Activated CD4-positive, alpha-beta memory T cell treated with anti-CD3 and anti-CD28 coated beads for 36 hours (primary cell): ENCODE measurements at places on chromosomes 7 and 10.

DNA sequence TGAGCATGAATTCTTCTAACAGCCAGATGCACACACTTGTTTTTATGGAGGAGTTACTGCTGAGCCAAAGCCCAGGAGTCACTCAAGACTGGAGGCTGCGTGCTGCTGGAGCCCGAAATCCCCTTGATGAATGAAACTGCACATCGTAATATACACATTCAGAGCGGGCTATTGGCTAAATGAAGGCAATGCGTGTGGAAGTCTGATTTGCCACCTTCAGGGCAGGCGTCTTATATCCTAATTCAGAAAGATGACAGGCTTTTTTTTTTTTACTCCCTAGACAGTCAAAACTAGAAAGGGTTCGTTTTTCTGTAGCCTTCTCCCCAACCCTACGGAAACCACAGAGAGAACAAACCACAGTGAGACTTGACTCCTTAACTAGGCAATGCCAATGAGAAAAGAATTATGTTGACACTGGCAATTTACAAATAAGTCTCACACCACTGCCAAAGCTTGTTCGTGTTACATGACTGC is 227.2 kb upstream of the KLF14 start:
- peak; percentile 93 for DNase-seq

- DNase-seq = peak; percentile 66
Measured at GRCh38 chr7:3673524-3673923, 372.5 kb downstream of the SDK1 start.

DNA sequence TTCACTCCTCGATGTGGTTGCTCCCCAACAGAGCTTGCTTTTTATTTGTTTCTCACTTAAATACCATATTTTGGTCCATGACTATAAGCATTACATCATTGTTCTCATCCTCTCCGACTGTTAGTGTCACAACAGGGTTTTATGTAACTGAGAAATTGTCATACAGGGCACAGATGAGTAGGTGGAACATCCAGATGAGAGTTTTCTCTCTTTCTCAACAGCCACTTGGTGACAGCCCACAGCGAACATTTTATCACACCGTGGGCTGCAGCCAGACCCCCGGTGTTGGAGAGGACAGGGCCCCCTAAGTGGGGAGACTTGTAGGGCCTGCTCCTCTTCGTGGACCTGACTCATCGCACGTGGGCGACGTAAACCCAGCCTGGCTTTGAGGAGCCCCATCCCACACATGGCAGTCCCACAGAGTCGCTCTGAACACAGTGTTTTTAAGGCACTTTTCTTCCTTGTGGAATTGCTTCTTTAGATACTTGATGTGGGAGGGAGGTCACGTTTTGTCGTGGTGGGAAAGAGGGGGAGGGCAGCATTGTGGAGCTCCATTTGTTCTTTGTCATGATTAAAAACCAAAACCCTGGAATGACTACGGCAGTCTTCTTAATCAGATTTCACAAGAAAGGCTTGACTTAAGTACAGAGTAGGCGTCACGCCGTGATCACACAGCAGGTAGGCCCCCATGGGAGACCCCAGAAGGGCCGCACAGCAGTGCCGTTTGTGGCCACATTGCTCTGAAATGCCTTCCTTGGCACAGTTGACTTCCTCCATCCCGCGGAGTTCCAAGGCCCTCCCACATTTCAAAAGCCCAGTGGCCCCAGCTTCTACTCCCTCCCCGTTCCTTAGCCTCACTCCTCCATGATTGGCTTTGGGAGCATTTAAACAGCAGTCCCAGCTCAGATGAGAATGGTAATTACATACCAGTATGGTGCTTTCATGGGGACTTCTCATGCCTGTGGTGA is 220.6 kb downstream of the CCDC3 start:
- peak; percentile 75 for DNase-seq

DNA sequence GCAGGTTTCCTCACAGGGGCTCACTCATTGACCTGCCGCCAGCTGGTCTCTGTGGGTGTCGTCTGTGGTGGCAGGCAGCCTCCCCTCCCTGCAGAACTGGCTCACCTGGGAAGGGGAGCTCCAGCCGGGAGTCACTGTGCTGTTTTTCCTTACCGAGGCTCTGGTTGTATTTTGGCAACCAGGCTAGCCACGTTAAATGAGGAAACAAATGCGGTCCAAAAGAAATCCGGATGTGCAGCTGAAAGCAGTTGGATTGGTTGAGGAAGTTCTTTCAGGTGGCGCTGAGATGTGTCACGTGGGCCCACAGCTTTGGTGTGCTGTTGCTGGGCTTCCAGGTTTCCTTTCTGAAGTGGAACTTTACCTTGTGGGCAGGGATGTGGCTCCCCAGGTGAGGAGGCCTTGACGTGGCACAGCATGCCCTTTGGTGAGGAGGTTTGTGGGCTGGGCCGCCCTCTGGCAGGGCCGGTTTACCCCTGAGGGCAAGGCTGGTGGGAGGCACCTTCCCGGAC is 14.2 kb downstream of the MTURN start:
- DNase-seq = peak; percentile 51

DNA sequence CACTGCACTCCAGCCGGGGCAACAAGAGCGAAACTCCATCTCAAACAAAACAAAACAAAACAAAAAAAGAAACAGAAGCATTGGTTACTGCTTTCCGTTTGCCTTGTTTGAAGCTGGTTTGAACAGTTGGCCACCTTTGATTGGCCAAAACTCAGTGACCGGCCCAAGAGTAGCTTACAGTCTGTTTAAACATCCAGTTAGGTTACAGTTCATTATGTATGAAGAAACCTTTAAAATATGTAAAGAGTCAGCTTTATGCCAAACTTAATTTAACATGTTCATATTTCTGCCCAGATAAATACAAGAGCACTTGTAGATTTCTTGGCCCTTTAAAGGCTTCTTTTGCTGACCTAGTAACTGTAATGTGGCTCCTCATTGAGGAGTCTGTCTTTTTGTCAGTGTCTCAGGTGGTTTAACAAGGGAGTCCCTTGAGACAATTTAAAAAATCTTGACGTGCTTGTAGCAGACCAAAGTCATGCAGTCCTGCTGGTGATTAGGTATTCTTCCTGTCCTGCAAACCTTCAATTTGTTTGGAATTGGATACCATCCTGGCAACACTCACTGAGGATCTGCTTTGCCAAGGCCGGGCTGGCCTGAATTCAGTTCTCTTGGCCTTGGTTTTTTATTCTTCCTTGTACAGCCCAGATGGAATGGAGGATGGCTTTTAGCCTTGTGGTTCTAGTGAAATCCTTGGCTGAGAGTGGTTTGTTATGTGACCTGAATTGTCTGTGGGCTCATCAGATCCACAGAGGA is 128.9 kb downstream of the PLXDC2 start:
- no peak for DNase-seq

- no peak for DNase-seq
Measured at GRCh38 chr10:81957976-81958375, 83.0 kb downstream of the NRG3 start.

DNA sequence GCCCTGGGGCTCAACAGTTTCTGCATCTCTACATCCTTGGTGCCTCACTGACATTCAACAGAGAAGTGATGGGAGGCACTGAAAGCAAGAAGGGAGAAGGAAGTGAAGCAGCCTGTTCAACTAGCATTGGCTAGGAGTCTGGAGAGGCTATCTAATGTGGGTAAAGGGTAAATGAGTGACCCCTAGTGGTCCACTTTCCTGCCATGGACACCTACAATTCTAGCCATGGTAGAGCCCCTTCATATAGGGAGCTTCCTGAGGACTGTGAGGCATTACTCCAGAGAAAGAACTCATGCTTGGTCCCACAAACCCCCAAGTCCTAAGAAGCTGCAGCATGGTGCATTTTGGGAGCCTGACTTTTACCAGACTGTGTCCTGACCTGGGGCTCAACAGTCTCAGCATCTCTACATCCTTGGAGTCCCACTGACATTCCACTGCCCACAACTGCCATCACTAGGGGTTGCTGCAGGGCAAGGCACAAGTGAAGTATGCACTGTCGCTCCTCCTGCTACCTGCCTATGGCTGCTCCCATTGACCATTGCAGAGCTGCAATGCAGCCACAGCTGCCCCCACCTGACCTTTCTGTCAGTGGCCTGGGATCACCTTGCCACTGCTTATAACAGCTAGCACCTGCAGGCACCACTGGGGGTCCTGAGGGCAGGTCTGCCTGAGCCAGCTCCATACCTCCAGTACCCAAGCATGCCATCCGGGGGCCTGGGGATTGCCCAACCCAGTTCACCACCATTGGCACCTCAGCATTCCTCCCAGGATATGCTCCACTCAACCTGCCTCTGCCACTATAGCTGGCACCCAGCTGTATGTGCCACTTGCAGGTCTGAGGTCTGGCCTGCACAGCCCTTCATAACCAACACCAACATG is 44.1 kb upstream of the CDK6 start:
- DNase-seq = peak; percentile 44

- no peak for DNase-seq
Measured at GRCh38 chr10:132405463-132405991, 8.5 kb downstream of the PWWP2B start.

- DNase-seq = no peak
Measured at GRCh38 chr10:114206902-114207301, 27.7 kb downstream of the TDRD1 start.

DNA sequence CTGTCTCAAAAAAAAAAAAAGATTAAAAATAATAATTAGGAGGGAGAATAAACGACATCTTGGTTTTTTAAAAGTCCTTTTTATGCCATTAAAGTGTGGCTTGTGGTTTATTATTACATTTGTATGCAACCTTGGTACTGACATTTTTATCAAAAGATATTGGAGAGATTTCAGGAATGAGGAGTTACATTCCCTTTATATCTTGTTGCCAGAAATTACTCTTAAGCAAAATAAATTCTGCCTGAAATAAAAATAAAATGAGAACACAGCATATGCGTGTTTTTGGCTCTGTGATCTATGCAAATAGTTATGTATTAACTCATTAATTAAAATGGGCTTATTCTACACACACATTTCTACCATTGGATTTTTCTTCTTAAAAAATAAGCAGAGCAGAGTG is 202.4 kb downstream of the BICC1 start:
- no peak for DNase-seq

DNA sequence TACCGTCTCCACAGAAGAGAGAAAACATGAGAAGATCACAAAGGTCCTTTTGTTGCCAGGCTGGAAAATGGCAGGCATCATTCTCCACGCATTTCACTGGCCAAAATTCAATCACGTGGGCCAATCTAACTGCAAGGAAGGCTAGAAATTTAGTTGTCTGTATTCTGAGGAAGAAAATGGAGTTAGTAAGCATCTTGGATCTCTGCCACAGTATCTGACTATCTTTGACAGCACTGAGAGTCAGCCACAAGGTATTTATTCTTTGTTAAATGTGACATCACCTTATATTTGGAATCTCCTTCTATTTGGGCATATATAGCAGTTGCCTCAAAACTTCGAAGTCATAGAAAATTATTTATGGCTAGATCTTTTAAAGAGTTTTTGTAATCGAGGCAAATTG is 213.9 kb downstream of the NSUN6 start:
- no peak for DNase-seq

DNA sequence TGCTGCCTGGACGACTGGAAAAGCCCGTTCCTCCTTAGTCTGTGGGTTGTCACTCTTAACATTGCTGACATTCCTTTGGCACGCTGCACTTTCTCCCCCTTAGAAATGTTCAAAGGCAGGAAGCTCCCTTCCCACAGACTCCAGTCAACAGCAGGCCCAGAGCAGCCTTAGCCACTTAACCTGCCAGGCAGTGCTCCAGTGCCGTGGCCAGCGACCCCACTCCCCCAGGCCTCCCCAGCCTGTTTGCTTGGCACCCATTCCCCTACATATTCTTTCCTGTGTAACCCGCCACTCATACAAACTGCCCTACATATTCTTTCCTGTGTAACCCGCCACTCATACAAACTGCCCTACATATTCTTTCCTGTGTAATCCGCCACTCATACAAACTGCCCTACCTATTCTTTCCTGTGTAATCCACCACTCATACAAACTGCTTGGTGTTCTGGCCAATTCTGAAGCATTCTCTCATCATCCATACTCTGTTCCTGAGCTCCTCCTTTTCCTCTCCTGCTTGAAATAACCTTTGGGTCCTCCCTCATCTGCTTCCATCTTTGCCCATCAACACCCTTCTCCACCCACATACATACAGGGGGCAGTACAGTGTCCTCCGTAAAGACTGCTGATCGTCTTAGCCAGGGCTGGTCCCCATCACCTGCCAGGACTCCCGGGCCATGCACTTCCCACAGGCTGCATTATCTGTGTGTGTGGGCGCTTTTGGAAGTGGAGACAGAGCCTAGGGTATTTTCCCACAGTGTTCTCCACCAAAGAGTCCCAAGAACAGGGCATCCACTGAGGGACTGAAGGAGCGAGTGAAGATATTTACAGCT is 57.3 kb downstream of the ADARB2 start:
- no peak for DNase-seq

DNA sequence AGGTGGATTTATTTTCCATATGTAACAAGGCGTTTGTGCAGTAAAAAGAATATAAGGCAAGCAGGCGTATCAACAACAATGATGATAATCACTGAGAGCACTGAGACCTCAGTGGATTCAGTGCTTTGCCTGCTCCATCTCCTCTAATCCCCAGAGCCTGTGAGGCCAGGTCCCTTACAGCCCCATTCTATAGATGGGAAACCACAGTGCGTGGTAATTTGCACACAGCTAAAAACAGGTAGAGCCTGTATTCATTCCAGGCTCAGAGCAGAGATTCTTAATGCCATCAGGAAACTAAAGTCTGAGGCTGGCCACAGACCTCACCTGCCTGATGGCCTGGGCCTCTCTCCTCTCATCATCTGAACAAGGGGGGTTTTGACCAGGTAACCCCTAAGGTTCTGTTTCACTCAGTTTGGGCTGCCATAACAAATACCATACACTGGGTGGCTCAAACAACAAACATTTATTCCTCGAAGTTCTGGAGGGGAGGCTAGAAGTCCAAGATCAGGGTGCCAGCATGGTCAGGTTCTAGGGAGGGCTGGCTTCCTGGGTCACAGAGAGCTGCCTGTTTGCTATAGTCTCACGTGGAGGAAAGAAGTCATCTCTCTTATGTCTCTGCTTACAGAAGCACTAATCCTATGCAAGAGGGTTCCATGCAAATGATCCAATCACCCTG is 10.3 kb upstream of the RASSF4 start:
- DNase-seq = no peak

DNA sequence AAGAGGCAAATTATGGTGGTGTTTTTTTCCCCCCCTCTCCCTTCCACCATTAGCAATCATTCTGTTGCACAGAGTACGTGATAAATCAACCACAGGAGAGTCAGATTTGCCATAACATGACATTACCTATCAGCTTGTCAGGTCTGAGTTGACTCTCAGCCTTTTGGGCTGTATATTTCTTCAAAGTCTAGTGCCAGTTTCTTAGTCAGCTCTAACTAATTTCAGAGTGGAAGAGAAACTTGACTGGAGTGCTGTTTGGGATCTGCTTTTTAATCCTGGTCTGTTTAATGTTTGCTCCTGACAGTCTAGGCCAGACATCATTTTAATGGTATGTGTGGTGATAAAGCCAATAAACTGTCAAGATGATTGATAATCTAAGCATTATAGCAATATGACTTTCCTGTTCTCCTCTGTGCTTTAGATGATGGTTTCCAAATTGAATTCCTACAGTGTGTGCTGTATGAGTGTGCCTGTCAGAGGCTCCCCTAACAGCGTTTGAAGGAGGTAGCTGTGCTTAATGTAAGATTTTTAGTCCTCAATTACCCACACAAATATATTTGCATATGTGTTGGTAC is 76.9 kb downstream of the LRMDA start:
- DNase-seq = no peak

GRCh38 chr7:96786261-96786997 is 76.8 kb upstream of the SEM1 start:
- no peak for DNase-seq
